ENCODE measurements at places on chromosomes 5 and 9. TPM values are rescaled to one million over a fixed set of nuclear protein-coding genes. Genes with fewer than 3 reads are reported as not detected.

The PTGES gene
- total RNA-seq: not detected

GRCh38 chr9:130050462-130050861, 3.2 kb upstream of the GPR107 start:
- no peak for DNase-seq

The TAS2R1 gene
- not detected for total RNA-seq

GRCh38 chr9:89802781-89803355, 198.1 kb downstream of the GADD45G start:
- no peak for DNase-seq

DNA sequence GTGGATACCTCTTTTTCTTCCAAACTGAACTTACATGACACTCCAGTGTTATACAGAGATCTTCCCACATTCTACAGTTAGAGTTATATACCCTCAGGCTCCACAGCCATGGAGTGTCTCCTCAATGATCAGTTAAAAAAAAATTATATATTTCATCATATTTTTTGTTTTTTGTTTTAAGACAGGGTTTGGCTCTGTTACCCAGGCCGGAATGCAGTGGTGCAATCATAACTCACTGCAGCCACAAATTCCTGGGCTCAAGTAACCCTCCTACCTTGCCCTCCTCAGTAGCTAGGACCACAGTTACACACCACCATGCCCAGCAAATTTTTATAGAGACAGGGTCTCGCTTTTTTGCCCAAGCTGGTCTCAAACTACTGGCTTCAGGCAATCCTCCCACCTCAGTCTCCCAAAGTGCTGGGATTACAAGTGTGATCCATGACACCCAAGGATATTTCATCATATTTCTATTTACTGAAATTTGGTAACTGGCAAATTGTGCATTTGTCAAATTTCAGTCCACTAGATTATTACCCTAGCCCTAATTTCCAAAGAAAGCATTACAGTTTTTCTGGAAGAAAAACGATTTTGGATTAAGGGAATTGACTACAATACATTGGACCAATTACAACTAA, 18.1 kb upstream of the SCAI start:
- no peak for DNase-seq

DNA sequence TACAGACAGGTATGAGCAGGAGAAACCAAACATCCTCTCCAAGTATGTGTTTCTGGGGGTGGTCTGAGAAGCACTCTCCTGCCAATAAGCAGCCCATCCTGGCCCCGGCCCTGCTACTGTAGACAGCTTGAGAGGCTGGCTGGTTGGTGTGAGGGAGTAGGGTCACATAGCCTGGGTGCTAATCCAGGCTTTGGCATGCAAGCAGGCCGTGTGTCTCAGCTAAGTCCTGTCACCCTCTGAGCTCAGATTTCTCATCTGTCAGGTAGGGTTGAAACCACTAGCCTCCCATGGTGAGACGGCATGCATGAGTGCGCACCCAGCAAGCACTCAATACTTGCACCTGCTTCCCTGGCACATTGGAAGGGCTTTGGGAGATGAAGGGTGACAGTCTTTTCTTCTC, 49.8 kb upstream of the PHYKPL start:
- no peak for DNase-seq

The MTRR gene
- total RNA-seq: 23.2 TPM

The GABRA6 gene
- total RNA-seq: not detected

DNA sequence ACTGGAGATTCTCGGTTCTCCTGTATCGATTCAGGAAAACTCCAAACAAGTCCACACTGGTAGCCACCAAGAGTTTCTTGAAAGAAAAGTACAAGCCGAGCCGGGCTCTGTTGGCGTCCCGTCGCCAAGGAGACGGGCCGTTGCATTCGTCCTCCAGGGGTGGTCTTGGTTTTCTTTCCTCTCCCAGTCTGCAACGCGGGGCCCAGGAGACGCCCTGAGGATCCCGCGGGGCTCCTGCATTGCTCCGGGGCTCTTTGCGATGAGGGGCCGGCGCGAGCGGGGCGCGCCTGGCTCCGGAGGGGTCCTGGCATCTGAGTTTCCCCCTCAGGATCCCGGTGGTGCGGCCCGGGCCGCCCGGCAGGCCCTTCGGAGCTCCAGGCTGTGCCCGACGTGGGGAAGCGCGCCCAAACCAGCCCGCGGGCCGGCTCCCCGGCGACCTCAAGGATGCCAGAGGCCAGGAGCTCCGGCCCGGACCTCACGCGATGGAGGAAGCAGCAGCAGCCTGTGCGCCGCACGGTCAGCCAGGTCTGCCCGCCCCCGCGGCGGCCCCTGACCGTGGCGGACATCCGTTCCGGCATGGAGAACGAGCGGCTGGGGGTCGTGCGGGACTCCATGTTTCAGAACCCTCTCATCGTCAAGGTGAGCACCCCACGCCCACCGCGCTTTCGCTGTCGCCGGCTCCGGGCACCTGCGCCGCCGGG, at the start of gene CFAP77:
TSS of gene CFAP77 (plus strand) at position 384 of the 701 bp plus-strand sequence. CDS start at position 445, 61 bp downstream.
- DNase-seq: no peak

DNA sequence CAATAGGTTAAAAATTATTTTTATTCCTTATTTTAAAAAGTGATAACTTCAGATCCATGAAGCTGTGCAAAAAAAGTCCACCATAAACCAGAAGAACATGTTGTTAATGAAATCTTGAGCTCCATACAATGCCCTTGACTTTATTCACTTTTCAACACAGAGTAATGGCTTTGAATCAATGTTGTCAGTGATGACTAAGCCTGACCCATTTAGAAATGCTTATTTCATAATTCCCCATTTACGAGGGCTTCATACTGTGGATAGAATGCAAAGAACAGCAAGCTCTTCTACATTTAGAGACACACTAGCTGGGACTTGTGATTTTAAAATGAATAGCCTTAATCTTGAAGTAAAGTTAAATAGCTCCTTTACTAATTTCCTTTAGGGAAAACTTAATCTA, 25.7 kb upstream of the IL9 start:
- DNase-seq: no peak

GRCh38 chr9:114028646-114029045, 49.5 kb downstream of the AMBP start:
- no peak for DNase-seq

The SPATA31C1 gene
- total RNA-seq: not detected

GRCh38 chr9:114855488-114855887, 49.6 kb upstream of the TNFSF15 start:
- peak; percentile 19 for DNase-seq

The FOXE1 gene
- not detected for total RNA-seq

DNA sequence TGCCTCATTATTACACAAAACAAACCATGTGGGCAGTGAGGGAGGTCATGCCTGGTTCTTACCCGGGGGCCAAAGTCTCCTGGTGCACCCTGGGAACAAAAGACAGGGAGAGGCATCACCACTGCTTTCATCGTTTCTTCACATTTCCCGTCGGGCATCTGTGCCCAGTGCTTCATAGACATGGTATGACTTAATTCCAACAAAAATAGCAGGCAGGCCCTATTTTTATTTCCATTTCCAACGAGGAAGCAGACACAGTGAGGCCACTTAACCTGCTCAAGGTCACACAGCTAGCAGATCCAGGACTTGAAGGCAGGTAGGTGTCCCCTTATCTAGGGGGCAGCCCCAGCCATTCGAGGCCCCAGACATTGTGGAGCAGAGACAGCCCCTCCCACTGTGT, 34.6 kb upstream of the PHYKPL start:
- DNase-seq: no peak

The NIPBL gene
- 28.9 TPM for total RNA-seq

DNA sequence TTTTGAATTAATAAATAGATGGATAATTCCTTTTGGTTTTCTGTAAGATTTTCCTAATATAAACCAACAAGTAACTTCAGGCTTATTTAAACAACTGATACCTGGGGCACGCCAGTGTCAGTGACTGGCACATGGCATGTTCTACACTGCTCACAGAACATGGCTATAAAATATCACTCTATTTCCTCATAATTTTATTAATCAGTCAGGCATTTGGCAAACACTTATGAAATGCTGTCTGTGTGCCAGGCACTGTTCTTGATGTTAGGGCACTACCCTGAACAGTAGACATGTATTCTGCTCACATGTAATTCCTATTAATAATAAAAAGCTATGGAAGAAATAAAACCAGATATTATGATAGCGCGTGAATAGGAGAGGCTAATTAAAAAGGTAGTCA, 661.0 kb downstream of the DTWD2 start:
- no peak for DNase-seq

GRCh38 chr5:164345173-164345849, 839.9 kb downstream of the MAT2B start:
- no peak for DNase-seq

DNA sequence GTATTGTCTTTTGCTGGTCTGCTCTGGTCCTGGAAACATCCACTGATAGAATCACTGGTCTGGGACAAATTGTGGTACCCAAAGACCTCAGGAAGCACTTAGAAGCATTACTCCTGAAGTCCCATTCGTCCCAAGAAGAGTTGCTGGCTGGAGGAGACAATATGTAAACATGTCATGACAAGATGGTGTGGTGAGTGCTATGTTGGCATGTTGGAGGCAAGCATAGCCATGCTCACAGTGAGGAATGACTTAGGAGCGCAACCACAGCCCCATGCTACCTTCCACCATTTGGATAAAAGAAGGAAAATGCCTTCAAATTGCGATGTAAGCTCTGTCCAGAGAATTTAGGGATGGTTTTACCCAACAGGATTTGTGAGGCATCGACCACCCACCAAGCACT, 115.8 kb upstream of the STC2 start:
- no peak for DNase-seq

The YTHDC2 gene
- 26.6 TPM for total RNA-seq

- no peak for DNase-seq
These were observed 575.8 kb downstream of the CSNK1G3 start for GRCh38 chr5:124087752-124088151.

GRCh38 chr9:136748666-136749611, 614 bp upstream of the LCN6 start:
- DNase-seq: no peak

Data from pulmonary artery endothelial cell (primary cell).